GM06990 (cell line): ENCODE measurements at places on chromosomes 13 and 19.

- no peak for DNase-seq
Measured at GRCh38 chr13:79491715-79492114, 10.8 kb downstream of the NDFIP2 start.

- no peak for DNase-seq
Measured at GRCh38 chr13:92300651-92301050, 902.2 kb downstream of the GPC5 start.

DNA sequence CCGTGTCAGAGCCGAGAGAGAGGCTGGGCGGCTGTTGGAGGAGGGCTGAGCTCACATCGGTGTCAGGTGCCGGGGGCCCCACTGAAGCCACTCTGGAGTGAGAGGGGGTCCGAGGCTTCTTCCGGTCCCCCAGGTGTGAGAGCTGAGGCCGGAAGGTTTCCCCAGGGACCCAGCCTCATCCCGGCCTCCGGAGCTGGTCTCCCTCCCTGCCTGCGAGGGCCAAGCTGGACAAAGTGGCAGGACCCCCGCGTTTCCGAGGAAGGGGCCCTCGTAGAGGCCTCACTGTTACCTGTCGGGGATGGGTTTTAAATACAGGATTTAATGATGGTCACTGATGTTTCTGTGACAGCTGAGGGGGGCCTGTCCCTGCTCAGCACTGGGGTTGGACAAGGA, 6.6 kb downstream of the HCN2 start:
- DNase-seq = no peak

DNA sequence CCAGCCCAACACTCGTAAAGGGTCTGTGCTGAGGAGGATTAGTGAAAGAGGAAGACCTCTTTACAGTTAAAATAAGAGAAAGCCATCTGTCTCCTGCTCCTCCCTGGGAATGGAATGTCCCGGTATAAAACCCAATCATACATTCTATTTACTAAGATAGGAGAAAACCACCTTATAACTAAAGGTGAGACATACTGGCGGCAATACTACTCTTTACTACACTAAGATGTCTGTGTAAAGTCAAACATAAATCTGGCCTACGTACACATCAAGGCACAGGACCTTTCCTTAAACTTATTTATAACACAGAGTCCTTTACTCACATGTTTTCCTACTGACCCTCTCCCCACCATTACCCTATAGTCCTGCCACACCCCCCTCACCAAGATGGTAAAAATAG, 3.3 kb downstream of the ZNF350 start:
- no peak for DNase-seq

DNA sequence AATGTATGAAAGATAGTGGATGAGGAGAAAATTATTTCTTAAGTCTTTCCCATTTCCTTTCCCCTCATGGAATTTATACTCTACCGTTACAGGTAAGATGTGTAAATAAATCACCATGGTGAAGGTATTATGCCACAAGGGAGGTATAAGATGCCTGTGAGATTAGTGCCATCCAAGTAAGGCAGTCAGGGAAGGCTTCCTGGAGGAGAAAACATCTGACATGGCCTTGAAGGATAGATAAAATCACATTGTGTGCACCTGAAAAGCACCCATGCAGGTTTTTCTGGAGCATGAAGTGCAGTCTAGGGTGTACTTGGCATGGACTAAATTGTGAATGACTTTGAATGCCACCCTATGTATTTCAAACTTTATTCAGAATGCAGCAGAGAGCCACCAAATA, 15.3 kb downstream of the MBNL2 start:
- DNase-seq = no peak

- DNase-seq = peak; percentile 99
Measured at GRCh38 chr19:49676784-49677230, 264 bp upstream of the PRMT1 start.
